ENCODE measurements at places on chromosomes 11 and 22.

DNA sequence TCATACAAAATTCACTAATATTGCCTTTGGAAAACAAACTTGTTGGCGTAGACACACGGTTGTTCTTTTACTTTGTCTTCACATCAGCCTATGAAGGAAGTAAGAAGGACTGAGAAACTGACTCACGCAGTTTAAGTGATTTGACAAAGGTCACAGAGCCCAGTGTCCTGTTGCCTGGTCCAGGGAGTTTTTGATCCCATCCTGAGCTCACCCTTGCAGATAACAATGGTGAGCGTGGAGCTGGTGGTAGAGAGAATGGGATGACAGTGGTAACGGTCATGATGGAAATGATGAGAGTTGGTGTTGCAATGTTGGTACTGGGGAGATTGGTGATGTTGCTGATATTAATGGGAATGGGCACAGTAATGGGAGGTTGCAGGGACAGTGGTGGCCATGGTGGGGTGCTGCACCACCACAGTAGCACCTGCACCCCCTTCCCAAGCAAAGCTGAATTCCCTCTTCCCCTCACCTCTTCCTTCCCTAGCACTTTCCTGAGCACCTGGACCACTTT lies 22.0 kb downstream of the CREB3L1 start:
- DNase-seq = no peak

DNA sequence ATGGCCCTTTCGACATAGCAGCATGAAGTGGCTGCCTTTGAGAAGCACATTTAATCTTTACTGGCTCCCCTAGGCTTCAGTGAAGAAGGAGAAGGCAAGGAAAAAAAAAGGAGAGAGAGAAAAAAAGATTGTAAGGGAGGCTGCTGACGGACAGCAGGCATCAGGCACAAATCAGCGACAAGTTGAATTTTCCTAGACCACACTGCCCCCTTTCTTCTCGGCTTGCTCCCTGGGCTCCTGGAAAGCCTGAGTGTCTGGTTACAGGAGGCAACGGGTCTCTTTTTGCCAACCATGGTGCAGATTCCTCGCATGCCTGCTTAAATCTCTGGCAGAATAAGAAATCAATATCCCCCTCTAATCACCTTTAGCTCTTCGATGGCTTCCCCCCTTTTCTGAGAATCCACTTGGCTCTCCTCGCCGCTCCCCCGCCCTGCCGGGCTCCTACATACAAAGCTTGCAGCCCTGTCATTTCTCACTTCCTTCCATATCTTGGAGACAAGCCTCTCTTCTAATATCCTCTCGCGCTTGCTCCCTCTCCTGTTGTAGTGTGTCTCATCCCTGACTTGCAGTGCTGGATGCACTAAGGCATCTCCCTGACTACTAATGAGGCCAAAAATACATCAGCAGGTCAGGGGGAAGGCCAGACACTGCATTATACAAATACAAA lies 14.3 kb downstream of the BLID start:
- DNase-seq = no peak

- DNase-seq = no peak
These were observed 1.5 kb downstream of the GALNT18 start for GRCh38 chr11:11620173-11620920.

DNA sequence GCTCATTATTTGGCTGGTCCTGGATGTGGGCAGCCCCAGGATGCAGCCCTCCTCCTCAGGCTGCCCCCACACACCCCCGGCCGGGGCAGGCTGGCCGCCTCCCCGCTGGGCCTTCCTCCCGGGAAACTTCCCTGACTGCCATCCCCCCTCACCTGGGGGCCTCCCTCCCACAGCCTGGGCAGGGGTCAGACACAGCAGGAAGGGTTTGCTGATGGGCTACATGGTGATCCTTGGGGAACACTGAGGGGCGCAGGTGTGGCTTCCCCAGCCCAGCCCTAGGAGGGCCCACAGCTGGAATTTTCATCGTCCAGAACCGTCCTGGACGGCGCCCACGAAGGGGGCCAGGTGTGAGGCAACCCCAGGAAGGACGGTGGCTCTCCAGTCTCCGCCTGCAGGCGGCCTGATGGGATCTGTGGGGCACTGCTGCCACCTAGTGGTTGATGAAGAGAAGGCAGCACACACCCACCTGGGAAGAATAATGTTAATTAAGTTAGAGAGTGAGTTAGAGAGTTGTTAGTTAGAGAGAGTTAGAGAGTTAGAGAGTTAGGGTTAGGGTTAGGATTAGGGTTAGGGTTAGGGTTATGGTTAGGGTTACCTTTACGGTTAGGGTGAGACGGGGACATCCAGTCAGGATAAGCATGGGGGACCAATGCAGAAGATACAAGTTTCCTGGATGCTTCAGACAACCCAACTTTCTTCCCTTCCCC lies 75.9 kb upstream of the PRR5 start:
- DNase-seq = peak; percentile 63

DNA sequence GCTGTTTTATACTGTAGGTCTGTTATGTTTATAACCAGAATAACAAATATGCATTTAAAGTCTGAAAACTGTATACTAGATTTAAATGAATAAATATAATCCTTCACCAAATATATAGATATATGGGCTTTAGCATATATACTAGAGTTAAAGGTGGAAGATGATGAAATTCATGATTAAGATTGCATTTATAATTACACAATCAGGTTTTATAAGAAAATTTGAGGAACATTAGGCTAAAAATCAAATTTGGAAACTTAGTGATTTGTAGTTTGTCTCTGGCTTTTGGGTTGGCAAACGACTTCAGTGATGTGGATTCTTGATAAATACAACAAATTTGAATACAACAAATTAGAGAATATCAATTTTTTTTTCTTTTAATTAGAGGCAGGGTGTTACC lies 10.0 kb downstream of the BCL2L13 start:
- DNase-seq = no peak

GRCh38 chr11:12687216-12687623 lies 13.0 kb downstream of the TEAD1 start:
- DNase-seq = no peak

DNA sequence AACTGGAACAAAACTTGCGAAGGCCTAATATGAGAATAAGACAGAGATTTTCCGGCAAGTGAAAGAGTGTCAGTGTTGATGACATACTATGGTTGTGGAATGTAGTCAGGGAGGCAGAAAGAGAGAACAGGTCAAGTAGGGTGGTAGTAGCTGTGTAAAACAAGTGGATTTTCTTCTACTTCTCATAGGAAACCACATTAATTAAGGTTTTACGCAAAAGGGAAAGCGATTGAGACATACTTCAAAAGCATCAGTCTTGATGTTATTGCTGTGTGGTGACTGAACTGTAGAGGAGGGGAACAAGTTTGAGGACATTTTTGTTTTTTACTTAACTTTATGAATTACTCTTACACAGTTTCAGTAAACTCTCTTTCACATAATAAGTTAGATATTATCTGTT lies 186.0 kb upstream of the CNTN5 start:
- DNase-seq = no peak

DNA sequence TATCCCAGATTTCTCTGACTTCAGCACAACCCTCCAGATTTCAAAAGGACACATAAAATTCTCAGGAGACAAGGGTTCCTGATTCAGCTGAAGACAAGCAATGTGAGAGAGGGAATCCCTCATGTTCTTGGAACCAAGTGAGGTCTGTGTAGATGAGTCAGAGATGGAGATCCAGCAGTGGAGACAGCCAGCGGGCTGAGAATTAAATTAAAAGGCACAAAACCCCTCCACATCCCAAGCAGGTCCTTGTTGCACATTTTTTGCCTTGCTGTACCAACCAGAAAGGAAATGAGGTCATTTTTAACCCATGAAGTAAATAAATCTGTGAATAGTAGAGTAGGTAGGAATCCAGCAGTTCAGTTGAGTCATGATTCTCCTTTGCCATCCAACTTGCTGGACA lies 9.7 kb downstream of the MTNR1B start:
- DNase-seq = no peak

DNA sequence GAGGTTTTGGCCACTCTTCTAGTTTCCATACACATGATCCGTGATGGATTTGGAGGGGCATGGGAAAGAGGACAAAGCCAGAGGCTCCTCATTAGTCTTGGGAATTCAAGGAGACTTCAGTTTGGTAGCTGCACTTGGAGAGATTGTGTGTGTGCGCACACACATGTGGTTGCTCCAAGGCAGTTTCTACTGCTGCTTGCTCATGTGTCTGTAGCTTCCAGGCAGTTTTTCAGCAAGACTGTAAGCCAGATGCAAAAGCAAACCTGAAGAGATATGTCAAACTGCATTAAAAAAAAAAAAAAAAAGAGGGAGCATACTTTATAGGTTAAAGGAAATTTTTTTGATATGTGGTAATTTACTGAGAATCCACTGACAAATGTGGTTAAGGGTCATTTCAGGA lies 95.7 kb downstream of the OSBP2 start:
- DNase-seq = no peak

DNA sequence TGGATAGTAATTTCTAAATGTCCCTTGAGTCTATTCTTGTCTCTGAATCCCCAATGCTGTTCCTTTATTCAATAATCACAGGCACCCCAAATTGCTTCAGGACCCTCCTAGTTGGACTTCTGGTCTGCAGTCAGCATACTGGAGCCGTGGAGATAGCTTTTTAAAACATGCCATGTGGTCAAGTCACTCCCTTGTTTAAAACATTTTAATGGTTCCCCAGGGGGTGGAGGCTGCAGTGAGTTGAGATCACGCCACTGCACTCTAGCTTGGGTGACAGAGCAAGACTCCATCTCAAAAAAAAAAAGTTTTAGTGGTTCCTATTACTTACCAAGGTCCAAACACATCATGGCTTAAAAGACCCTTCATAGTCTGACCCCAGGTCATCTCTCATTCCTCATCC lies 220.3 kb downstream of the ADAMTS15 start:
- DNase-seq = no peak

DNA sequence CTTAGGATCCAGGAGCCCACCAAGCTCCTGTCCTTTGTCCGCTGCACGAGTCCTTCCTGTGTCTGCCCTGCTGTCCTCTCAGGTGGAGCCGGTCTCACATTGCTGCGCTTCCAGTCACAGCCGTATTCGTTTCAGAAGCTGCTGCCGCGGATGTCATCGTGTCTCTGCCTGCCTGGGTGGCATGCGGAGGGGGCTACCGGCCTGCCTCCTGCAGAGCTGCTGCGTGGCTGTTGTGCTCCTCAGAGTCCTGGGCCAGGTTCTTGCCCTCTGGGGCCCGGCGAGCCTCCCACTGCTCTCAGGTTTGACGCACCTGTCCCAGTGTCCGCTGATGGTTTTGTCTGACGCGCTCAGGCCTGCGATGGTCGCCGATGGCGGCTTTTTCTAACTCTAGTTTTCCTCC lies 254.2 kb downstream of the TBC1D22A start:
- DNase-seq = no peak

DNA sequence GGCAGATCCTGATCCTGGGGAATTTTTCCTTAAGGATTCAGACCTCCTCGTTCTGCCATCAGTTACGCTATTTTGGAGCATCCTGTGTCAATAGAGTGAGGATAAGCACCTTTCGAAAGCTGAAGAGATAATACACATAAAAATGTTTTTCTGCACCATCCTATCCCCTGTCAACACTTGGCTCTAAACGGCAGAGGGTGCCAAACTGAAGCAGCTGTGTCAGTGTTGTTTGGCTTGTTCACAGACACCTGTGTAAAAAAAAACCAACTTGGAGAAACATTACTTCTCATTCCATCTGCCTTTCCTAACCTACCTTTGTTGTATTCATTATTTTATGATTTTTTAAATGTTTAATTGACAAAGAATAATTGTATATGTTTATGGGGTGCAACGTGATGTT lies 417.0 kb upstream of the DDI1 start:
- no peak for DNase-seq

DNA sequence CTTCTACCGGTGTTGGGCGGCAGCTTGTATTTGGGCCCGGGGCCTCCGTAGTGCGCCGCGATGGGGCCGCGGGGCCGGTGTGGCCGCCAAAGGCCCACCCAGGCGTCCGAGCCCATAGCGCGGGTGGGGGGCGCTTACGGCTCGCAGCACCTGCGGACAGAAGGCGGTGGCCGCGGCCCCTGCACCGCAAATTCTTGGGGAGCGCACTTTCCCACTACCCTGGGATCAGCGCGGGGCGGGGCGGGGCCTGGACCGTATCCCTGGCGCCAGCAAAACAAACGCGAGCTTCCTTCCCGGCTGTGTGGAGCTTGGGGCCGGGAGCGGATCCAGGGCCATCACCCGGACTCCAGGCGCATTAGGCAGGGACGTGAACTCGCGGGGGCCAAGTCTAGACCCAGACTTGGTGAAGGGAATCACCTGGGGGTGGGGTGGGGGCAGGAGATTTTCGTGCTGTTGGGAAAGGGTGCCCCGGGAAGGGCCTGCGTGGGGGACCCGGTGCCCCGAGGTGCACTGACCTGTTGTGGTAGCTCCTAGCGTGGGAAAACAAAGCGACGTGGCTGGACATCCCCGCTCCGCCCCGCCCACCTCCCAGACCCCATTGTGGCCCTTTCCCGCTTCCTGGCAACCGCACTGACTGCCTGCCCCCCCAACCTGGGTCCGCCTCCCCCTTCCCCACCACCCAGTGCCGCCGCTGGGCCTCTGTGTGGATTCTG lies 2.3 kb upstream of the TYMP start:
- no peak for DNase-seq

DNA sequence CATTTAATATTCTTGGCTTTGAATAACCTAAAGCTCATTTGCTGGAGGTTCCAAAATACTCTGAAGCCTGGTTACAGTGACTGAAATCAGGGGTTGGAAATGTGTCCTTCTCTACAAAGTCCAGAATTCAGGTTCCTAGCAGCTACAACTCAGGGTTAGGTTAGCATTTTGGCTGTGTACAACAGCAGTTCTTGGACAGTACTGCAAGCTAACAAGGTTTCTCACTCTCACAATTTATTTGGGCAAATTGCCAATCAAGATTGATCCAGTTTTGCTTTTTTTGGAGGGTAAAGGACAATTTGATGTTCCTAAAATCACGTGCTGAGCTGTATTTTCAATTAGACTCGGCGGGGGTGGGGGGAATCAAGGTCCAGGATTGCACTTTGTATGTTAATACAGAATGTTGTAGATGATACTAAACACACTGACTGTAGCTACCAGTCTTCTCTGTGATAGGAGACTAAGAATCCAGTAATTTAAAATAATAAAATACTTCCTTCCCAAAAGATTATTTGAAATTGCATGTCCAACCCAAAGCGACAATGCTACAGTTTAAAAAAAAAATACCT lies 49.7 kb upstream of the RAPSN start:
- no peak for DNase-seq

DNA sequence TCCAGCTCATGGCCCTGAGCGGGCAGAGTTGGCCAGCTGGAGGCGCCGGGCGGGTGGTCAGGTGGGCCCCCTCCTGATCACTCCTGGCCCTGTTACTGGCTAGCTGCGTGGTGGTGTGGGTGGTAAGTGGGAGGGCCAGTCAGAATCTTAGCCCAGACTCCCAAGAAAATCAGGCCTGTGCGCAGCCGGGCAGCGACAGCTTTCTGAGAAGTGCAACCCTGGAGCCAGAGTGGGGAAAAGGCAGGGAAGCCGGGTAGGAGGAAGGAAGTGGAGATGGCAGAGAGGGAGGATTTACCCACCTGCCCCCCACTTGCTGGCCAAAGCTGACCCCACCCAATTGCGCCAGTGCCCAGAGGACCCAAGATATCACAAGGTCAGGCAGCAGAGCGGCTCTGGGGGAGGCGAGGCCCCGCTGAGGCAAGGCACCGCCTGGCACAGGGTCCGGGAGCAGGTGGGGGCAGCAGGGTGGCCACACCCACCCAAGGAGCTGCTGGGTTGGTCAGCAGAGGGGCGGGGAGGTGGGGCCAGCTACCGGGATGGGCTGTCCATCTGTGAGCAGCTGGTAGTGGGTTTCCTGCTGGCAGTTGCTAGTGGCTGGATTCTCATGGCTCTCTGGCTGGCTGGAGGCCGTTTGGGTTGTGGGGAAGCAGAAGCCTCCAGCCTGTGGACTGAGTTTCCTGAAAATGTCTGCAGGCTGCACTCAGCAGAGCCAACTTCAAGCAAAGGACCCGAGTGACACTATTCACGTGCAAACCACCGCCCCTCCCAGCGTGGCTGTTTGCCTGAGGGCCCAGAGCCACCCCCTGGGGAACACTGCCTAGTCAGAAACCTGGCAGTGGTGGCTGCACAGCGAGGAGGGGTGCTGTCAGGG lies 196.4 kb downstream of the IGLL1 start:
- DNase-seq = no peak

Measured in stimulated activated CD8-positive, alpha-beta memory T cell treated with anti-CD3 and anti-CD28 coated beads, Interleukin-2, amount 100 ng/mL, for 1 hour (primary cell).